ENCODE measurements at places on chromosomes 12 and 14. TPM values are rescaled to one million over a fixed set of nuclear protein-coding genes. Genes with fewer than 3 reads are reported as not detected.
A peak's percentile ranks its signal among the peaks of the same experiment; 100 is the strongest.

DNA sequence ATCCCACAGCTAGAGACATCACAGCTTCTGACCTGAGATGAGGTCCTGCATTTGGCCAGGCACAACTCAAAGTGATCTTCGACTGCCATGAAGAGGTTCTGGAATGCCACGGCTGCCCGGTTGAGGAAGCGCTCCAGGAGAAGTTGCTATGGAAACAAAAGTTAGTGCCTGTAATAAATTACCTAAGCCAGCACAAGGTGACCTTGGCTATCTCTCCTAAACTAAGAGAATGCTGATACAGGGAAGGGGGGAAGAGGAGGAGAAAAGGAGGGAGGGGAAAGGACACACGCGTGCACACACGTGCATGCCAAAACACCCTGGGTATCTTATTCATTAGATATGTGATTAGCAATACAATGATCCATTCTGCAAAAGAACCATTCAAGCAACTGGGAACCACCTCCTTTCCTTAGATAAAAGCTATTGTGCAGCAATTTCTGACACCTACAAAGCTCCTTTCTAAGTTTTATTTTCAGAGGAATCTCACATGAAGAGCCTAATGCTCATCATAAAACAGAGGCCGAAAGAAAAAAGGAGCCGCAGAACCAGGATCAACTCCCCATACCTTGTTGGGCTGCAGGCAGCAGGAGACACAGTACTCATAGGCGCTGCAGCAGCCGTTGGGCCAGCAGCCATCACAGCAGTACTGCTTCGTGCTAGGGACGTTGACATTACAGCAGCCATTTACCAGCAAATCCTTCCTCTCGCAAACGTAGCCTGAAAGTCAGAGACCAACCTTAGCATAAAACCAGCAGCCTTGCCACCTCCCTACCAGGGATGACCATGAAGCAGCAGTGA lies 17.9 kb downstream of the SPRING1 start:
- no peak for DNase-seq
- H3K27ac ChIP-seq: no peak overlapping the region
- H3K4me1 ChIP-seq: peaks cover 10% of the 10 kb centered on the region
- H3K4me3 ChIP-seq: no peak overlapping the region

DNA sequence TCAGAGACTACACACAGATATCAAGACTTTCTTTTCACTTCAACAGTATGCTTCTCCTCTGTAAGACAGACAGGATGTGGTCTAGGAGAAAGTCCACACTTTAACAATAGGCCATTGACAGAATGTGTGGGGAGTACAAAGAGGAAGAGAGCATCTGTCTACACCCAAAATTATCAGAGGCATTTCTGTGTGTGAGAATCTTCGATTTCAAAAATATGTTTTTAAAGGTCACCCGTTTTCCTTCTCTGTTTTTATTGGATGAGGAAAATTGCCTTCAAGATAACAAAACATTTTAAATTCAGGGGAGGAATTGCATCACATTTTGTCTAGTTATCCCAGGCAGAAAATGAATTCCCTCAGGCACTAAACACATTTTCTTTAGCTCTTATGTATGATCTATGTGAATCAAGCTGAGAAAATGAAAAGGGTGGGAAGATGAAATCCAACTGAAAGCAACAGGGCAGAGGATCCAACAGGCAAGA lies 16.4 kb downstream of the NAV3 start:
- H3K4me3 ChIP-seq: no peak overlapping the region
- no peaks in the 10 kb centered on the region for H3K36me3 ChIP-seq
- H3K4me1 ChIP-seq: no peaks in the 10 kb centered on the region
- H3K27ac ChIP-seq: no peak overlapping the region

GRCh38 chr14:80233470-80234089 lies 22.3 kb upstream of the DIO2 start:
- H3K4me1 ChIP-seq: no peaks in the 10 kb centered on the region
- no peaks in the 10 kb centered on the region for H3K27me3 ChIP-seq
- no peak overlapping the region for H3K4me3 ChIP-seq
- no peak for DNase-seq
- H3K27ac ChIP-seq: no peak overlapping the region

DNA sequence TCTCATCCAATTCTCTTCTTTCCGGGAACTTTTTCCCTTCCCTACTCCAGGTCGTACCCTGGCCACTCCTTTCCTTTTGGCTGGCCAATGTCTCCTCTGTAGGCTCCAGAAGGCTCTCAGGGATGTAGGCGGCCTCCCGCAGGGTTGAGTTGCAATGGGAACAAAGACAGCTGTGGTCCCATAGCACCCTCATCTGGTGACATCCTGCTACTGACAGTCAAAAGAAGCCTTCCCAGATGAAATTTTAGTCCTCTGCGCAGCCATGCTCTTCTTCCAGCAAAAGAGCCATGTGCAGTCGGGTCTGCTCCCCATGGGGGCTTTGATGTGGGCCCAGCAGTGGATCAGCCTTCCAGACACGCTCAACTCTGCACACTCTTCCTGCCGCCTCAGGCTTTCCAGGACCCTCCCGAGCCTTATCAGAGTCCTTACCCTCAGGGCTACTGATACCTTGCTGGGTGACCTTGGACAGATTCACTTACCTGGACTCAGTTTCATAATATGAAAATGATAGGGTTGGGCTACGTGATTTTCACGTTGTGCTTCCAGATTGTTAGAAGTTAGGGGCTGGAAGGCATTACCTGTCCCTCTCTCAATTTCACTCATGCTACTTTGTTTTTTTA lies 5.5 kb upstream of the CELA1 start:
- H3K27ac ChIP-seq: peak overlapping the region; percentile 59
- no peak for DNase-seq
- no peaks in the 10 kb centered on the region for H3K36me3 ChIP-seq
- H3K27me3 ChIP-seq: no peaks in the 10 kb centered on the region
- H3K4me1 ChIP-seq: peaks cover 4% of the 10 kb centered on the region

- H3K36me3 ChIP-seq: no peaks in the 10 kb centered on the region
- no peak for DNase-seq
- peaks cover 10% of the 10 kb centered on the region for H3K4me1 ChIP-seq
- H3K27ac ChIP-seq: no peak overlapping the region
- no peak overlapping the region for H3K4me3 ChIP-seq
- H3K27me3 ChIP-seq: peaks cover 4% of the 10 kb centered on the region
These were observed 3.3 kb upstream of the IAPP start for GRCh38 chr12:21369141-21369980.

The METAP2 gene
- total RNA-seq: 50.7 TPM

Measured in T-helper 17 cell (primary cell).